Stromal cell of bone marrow (primary cell): ENCODE measurements at places on chromosomes 4 and X.

- DNase-seq: no peak
Observed at GRCh38 chr4:35697210-35697736, 547.0 kb downstream of the ARAP2 start.

DNA sequence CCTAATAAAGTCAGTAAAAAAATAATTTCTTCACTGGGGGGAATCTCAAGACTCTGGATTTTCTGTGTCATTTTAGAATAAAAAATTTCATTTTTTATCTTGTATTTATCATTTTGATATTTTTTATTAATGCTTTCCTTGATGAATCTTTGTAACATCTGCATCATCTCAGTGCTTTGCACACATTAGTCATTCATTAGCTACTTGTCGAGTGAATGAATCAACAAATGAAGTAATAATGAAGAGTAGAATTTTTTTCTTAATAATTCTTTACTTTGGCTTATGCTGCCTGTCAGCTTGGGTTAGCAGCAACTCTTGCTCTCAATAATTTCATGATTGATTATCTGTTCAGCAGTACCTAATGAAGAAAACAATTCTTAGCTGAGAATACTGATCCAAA, 530.8 kb downstream of the GRXCR1 start:
- DNase-seq: no peak

- DNase-seq: no peak
Observed at GRCh38 chr4:115418635-115419396, 305.4 kb upstream of the NDST4 start.

DNA sequence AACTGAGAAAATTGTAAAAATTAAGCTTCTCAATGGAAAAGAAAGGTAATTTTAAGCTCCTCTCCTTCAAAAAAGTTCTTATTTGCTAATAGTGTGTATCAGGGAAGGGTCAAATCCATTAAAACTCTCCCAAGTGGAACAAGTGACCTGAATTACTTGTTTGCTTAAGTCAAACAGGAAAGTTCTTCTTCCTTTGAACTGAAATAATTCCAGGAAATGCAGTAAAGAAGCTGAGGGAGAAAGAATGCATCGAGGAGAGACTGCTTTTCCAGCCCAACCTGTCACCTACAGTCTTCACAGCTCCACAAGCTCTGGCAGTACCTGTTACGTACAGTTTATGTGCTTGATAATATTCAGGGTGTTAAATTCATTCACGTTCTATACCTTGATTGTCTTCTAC, 131.1 kb downstream of the KLHL8 start:
- no peak for DNase-seq
